ENCODE measurements at places on chromosomes 2 and 18.

DNA sequence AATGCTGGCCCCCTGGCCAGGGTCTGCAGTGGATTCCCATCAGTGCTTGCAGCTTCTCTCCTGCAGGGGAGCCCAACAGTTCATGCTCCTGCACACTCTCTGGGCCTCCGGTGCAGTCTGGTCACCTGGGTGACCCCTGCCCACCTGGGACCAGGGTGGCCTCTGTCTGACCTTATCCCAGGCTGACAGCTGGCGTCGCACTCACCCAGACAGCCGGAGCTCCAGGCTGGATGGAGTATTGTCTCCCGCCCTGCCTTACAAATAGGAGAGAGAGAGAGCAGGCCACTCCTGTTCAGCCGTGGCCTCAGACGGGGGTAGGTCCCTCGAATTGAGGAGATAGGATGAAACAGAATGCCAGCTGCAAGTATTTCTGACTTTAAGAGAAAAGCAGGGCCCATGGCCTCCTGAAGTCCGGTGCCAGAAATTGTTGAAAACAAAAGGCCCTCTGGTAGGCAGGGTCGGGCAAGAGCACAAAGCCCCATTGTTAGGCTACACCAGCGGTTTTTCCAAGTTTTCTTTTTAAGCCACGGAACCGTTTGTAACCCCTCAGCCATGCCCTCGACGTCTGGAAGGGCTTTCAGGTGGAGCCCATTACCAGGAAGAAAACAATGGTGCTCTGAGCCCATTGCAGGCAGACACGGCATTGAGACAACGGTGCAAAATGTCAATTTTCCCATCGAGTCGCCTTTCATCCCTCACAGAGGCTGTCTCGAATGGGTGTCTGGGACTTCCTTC lies 258.4 kb downstream of the BCL11A start:
- DNase-seq = no peak

DNA sequence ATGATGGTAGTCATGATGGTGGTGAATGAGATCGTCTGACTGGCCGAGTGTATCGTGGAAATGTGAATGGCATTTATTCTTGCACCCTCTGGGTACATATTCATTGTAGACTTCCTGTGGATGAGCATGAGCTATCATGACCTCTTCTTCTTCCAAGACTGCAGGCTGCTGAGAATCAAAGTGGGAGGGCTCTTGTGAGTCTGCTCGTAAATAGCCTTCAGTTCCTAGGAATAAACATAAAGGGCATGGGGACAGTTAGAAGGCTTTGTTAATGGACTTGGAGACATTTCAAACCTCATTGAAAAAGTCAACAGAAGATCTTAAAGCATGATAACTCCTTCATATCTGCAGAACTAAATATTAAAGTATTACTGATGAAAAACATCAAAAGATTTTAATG lies 14.9 kb downstream of the SLC39A6 start:
- no peak for DNase-seq

- DNase-seq = no peak
These were observed 152.0 kb downstream of the CAPN13 start for GRCh38 chr2:30655211-30655610.

DNA sequence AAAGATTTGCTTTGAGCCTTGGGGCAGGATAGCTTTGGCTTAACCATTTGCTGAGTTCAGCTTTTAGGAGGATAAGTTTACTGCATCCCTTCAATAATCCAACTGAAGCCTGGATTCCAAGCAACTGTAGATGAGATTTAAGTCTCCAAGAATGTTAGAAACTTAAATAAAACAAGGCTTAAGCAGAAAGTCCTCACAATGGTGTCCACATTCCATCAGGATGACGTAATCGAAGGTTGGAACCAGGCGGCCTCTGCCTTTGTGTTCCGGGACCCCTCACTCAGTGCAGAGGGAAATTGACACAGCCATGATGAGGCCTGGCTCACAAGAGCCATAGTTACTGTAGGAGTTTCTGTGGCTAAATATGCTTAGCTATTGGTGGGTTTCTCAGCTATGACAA lies 260.4 kb downstream of the LPIN1 start:
- DNase-seq = no peak

DNA sequence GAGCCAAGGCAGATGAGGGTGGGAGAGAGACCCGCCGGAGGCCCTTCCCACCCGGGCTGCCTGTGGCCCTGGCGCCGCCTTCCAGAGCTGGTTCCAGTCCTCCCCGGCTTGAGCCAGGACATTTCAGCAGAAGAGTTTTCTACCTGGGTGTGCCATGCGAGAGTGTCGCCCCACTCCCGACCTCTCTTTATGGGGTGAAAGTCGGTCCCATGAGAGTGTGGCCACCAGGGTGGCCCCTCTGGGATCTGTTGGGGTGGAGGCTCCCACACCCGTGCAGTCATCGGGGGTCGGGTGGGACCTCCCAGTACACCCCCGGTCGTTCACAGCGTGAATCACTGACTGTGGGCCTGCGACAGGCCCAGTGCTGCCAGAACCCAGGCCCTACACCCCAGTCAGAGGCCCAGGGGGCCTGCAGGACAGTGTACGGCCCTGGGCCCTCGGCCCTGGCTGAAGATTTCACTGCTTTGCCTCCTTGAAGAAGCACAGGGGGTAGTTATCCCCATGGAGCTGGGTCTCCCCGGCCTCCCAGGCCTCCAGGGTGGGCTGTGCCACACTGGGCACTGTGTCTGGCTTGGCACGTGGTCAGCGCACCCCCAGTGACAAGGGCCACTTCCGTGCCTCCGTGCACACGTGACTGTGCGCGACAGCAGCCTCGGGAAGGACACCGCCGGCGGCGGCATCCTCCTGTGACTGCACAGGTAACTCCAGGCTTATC lies 5.9 kb downstream of the NFATC1 start:
- DNase-seq = no peak

- DNase-seq = no peak
These were observed 54.8 kb upstream of the CREB1 start for GRCh38 chr2:207474863-207475485.

GRCh38 chr2:172878260-172878659 lies 142.6 kb downstream of the RAPGEF4 start:
- DNase-seq = no peak

Data from activated T-cell treated with anti-CD3 and anti-CD28 coated beads for 48 hours (primary cell).